ENCODE measurements at places on chromosomes 12 and 14.

GRCh38 chr12:81644503-81644902 is 114.6 kb downstream of the PPFIA2 start:
- no peak for DNase-seq

GRCh38 chr12:122022393-122023338 is 982 bp downstream of the BCL7A start:
- no peak for DNase-seq

- no peak for DNase-seq
These were observed 585.4 kb downstream of the ALG10 start for GRCh38 chr12:34607520-34608195.

DNA sequence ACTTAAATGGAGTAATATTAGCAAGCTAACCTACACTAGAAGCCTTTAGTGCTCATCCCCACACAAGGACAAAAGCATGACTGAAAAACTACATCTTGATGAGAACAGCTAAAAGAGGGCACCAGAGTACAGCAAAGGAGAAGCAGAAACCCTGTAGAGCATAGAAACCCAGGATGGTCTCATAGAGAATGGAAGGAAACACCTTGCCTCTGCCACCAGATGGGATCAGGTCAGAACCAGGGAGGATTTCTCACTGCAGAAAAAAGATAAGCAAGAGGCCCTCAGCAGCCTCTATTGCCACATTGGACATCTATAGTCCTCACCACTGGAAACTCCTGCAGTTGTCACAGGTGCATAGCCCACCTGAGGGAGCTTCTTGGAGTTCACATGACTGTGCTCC is 13.6 kb upstream of the ZNF705A start:
- no peak for DNase-seq

DNA sequence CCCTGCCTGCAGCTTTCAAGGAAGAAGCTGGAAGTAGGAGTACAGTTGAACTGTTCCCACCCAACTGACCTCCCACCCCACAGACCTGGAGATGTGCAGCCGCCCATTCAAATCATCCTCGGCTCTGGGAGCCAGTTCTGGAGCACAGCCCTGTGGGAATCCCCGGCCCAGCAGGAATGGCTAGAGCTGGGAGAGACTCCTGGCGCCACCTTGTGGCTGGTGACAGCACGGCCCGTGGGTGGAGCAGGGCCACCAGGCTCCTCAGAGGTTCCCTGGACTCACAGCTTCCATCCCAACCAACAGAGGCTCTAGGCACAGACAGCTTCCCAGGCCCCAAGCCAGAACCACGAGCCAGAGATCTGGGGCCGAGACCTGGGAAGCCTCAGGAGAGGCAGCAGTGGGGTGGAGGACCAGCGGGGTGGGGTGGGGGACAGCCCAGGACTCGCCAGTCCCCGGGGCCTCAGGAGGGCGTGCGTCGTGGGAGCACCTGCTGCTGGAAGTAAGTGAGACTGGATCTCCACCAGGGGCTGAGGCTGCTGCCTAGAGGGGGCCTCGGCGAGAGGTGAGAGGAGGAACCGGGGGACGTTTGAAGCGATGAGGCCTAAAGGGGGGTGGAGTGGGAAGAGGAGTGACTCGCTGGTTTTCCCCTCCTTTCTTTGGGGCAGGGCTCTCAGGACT is 43.4 kb downstream of the RNF34 start:
- DNase-seq, result peak; percentile 67

DNA sequence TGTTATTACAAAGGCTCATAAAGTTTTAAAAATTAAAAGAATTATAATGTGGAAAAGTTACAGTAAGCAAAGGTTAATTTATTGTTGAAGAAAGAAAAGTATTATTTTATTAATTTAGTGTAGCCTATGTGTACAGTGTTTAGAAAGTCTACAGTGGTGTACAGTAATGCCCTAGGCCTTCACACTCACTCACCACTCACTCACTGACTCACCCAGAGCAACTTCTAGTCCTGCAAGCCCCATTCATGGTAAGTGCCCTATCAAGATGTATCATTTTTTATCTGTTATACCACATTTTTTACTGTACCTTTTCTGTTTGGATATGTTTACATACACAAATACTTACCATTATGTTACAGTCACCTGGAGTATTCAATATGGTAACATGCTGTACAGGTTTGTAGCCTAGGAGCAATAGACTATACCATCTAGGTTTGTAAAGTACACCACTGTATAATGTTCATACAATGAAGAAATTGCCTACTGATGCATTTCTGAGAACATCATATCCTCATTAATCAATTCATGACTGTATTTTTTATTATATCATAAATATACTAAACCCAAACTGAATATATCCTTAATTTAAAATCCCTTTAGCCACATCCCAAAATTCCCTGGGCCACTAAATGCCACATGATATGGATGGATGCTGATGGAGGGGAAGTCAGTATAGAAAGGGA is 43.6 kb upstream of the NID2 start:
- DNase-seq, result no peak

DNA sequence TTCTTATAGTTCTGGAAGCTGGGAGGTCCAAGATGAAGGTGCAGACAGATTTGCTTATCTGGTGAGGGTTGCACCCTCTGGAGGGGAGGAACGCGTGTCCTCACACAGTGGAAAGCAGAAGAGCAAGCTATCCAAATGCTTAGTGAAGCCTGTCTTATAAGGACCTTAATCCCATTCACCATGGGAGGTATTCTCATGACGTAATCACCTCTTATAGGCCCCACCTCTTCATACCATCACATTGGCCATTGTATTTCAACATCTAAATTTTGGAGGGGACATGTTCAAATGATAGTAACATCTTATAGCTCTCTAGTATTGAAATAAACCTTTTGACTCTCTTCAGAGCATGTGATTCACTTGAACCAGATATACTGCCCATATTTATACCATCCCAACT is 105.0 kb upstream of the MYF6 start:
- no peak for DNase-seq

DNA sequence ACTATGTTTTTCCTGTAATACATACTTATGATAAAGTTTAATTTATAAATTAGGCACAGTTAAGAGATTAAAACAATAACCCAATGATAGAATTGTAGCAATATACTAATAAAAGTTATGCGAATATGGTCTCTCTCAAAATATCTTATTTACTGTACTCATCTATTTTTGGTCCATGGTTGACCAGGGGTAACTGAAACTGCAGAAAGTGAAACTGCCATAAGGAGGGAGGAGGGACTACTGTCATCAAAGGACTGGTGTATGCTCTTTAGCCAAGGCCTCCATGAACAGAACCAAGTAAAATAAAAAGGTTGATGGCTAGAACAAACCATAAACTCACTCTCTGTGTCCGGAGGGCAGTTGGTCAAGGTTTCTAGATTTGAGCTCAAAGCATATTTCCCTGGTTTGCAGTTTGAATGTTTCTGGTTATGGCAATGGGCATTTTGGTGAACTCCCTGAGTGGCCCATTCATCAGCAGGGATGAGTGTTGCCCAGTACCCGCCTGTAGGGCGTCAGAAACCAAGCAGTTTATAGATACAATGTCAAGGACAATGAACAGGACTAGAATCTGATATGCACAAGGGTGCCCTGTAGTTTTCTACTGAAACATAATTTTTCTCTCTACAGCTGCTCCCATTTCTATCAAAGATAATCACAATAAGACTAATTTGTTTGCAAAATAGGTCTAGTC is 19.8 kb downstream of the LEMD3 start:
- no peak for DNase-seq

GRCh38 chr12:27284751-27285150 is 40.7 kb downstream of the STK38L start:
- no peak for DNase-seq
